ENCODE measurements at places on chromosomes 5 and 9.

GRCh38 chr5:93790401-93790800 is 49.0 kb upstream of the POU5F2 start:
- no peak for DNase-seq

DNA sequence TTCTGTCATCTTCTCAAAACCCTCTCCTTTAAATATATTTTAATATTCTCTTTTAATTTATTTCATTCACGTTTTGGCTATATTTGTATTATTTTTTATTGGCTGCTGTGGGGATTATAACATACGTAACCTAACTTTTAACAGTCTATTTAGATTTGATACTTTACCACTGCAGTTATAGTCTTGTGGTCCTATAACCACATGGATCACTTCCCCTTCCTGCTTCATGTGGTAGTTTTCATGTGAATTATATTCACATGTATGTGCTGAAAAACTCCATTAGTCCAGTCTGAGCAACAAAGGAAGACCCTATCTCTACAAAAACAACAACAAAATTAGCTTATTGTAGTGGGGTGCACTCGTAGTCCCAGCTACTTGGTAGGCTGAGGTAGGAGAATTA is 34.3 kb downstream of the CENPP start:
- DNase-seq, result no peak

DNA sequence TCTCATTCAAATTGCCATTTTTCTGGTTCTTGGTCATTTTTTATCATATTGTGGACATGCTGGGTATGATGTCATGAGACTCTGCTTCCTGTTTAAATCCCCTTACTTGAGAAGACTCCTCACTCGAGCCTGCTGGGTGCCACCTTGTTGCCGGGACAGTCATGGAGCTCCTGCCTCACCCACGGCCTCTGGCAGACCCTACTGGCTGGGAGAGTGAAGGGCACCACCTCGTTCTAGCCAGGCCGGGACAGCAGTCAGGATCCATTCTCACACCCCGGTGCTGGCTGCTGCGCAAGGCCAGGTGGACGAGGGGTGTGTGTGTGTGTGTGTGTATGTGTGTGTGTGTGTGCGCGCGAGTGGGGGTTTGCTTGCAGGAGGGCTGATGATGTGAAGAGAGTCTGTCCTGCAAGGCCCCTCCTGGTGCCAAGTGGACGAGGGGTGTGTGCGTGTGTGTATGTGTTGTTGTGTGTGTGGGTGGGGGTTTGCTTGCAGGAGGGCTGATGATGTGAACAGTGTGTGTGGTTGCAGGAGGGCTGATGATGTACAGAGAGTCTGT is 4.4 kb downstream of the CEP72 start:
- DNase-seq, result no peak

DNA sequence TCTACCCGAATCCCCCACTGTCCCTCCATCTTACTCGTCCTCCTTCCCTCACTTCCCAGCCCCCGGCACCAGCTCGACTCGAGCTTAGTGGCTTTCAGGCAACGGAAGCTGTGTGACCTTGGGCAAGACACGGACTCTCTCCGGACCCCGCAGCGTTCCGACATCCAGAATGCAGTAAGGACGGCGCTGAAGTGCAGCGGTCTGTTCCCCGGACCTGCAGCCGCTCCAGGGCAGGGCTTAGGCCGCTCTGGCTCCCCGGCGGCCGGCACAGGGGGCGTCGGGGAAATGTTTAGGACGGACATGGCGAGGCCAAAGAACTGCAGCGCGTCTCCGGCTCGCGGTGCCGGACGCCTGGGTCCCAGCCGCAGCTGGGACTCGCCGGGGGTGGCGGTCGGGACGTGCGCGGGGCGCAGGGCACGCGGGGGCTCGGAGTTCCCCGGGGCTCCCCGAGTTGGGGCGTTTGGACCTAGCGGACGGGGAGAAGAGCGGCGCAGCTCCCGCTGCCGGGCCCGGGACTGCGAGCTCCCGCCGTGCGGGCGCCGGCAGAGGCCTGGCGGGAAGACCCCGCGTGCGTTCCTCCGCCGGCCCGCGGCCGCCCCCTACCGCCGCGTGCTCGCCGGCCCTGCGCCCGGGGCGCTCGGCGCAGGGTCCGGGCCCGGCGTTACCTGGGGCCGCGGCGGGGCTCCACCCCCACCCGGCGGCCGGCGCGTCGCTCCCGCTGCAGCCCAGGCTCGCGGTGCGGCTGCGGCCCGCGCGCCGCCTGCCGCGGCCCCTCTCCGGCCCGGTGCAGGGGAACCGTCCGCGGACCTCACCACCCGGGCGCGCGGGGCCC is 5.6 kb upstream of the RNF44 start:
- DNase-seq, result no peak

- no peak for DNase-seq
Observed at GRCh38 chr5:173496129-173496882, 120.1 kb downstream of the BOD1 start.

DNA sequence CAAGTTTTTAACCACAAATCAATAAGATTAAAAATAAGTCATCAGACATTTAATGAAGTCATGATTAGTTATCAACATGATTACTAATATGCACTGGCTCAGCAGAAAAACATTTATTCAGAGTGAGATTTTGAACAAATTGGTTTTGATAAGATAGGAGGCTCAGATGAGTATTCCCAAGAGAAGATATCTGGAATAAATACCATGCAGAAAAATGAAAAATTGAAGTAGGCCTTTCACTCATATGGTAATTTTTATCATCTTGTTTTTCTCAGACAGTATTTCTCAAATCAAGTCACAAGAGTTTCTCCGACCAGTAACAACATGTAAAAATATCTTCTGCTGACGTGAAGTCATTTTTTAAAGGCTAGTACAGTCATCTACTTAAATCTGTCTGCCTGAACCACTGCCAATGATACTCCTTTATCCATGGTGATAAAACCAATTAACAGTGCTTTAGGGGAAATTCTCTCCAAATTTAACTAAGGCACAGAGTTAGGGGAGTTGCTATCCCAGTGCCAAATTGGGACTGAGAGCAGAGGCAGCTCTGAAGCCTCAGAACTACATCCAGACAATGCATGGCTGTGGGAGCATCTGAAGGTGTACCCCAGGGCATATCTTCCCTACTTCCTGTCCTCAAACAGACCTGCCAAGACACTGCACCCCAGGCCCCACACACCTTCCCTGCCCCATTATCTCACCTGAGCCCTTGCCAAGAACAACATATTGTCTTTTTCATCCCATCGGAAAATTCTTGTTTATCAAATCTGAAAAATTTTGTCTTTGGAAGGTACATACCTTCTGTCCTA is 105.5 kb upstream of the TSLP start:
- DNase-seq, result no peak

- DNase-seq, result no peak
Observed at GRCh38 chr9:36770025-36770424, 197.3 kb downstream of the MELK start.

DNA sequence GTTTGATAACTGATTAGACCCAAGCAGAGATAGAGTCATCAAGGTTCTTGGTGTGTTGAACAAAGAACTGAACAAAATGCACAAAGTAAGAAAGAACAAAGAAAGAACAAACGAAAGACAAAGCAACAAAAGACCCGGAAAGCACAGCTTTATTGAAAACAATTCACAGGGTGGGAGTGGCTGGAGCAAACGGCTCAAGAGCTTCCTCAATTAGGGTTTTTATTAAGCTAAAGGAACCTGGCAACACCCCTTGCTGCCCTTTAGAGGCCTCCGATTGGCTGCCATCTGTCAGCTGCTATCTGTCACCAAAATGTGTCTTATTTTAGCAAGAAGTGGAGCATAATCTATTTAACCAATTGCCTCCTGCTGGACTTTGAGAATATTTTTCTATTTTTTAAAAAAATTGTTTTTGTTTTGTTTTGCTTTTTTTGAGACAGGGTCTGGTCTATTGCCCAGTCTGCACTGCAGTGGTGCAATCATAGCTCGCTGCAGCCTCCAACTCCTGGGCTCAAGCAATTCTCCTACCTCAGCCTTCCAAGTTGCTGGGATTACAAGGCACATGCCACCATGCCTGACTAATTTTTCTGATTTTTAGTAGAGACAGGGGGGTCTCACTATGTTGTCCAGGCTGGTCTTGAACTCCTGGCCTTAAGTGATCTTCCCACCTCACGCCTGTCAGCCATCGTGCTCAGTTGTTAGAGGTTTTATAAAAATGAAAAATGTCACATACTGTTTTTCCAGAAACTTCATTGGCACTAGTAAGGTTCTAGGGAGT is 7.7 kb upstream of the ABO start:
- DNase-seq, result no peak

DNA sequence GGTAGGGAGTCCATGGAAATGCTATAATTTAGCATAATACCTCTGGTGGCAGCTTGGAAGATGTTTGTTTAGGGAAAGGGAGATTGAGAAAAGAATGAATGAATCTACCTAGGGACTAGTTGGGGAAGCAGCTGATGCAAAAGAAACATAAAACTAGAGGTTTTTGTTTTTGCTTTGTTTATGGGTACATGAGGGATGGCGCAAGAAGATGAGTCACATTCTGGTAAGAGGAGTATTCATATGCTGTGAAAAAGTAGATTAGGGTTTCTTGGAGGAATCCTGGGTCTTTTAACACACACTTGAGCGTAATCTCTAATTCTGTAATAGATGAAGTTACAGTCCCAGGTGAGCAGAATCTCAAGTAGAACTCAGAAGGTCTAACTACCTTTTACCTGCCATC is 17.1 kb downstream of the C9orf43 start:
- no peak for DNase-seq

- DNase-seq, result no peak
Observed at GRCh38 chr5:138336952-138337684, 948 bp upstream of the FAM53C start.

GRCh38 chr9:108933231-108933717 is 650 bp downstream of the ELP1 start:
- no peak for DNase-seq

GRCh38 chr9:14516656-14517055 is 176.6 kb downstream of the ZDHHC21 start:
- no peak for DNase-seq

DNA sequence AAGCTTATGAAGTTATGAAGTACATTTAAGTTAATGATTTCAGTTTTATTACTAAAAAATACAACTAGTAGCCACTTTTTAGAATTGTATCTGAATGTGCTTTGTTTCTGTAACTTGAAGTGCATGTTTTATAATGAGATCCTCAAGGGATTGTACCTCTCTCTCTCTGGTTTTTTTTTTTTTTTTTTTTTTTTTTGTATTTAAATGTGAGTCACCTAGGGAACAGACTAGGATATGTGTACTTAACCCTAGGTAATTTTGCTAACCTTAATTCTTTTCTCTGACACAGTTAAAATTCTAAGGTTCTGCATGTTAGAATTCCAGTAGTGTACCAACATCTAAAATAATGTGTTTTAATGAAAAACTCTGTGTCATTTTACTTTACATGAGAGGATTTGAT is 59.5 kb downstream of the CDC42SE2 start:
- no peak for DNase-seq

DNA sequence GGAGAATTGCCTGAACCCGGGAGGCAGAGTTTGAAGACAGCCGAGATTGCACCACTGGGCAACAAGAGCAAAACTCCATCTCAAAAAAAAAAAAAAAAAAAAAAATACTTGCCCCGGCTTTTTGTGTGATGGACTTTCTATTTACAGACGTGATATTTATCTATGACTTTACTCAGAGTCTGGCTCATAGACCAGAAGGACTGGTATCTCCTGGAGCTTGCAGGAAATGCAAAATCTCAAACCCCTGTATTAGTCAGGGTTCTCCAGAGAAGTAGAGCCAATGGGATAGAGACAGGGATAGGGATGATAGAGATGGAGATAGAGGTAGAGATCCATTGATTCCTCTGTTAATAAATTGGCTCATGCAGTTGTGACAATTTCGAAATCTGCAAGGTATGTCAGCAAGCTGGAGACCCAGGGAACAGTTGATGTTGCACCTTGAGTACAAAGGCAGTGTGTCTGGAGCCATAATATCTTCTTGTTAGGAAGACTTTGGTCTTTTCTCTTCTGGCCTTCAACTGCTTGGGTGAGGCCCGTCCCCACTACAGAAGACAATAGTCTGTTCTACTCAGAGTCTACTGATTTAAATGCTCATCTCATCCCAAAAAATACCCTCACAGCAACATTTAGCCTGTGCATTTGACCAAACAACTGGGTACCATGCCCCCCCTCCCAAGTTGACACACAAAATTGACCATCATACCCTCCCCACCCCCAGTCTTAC is 195.4 kb upstream of the MSX2 start:
- no peak for DNase-seq

- no peak for DNase-seq
Observed at GRCh38 chr5:69202497-69202896, 13.1 kb downstream of the CENPH start.

DNA sequence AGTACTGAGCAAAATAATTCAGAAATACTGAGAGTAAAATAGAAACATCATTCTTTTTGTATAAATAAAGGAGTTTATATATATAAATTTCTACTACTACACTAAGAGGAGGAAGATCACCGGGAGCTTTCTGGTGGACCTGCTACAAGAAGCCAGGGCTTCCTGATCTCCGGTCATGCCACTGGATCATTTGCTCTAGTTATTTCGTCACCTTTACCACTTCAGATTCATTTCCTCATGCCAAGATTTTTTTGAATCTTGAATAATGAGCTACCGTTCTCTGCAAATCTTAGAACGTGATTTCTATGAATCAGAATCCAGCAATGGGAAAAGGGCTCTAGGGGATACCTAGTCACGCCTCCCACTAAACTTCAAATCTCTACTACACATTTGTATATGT is 51.9 kb upstream of the TBC1D9B start:
- no peak for DNase-seq

GRCh38 chr5:159262472-159262858 is 625 bp upstream of the UBLCP1 start:
- no peak for DNase-seq

DNA sequence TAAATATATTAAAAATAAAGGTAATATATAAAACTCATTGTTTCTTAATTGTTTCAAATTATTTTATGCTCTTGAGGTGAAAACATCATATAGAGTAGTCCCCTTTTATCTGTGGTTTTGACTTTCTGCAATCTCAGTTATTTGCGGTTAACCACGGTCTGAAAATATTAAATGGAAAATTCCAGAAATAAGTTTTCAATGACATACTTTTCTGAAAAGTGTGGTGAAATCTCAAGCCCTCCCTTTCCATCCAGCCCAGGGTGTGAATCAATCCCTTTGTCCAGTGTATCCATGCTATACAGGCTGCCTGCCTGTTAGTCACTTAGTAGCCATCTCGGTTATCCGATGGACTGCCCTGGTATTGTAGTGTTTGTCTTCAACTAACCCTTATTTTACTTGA is 546.7 kb upstream of the DMAC1 start:
- no peak for DNase-seq

GRCh38 chr9:109950710-109951443 is 170.9 kb downstream of the PALM2AKAP2 start:
- DNase-seq, result no peak

DNA sequence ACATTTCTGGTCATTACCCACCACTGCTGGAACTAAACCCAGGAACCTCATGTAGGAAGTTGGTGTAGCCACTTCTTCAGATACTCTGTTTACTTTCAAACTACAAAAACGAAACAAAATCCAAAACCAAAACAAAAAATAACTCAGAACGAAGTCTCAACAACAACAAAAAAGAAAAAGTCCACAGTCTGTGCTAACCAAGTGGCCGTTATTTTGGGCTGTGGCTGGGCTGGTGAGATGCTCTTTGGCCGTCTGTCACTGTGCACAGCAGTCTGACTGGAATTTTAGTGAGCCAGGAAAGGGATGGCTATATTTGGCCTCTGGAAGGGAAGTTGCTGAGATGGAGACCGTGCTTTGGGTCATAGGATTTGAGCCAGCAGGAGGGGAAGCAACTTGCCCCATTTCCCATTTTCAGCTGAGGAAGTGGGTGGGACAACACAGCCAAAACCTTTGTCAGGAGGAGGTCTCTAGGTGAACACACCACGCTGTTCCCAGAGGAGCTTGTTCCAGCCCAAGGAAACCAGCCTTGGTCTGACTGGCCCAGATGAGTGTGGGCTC is 334.1 kb downstream of the ZSWIM6 start:
- no peak for DNase-seq
